D341Med (cell line): ENCODE measurements at places on chromosomes 1 and 21.

DNA sequence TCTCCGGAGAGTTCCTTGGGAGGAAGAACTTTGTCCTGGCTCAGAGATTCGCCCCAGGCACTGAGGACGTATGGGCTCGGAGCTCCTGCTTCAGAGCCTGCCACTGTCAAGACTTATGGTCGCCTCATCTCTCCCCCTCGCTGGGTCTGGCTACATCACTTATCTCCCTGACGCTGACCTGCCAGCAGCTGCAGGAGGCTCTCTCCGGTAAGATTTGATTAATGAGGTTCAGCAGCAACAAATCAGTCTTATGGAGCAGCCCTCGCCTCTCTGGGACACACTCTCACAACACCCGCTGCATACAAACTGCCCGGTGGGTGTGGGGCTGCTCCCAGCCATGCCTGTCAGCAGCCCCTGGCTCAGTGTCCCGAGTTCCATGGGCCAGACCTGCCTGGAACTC, 297.8 kb downstream of the RRAGC start:
- DNase-seq, result no peak

DNA sequence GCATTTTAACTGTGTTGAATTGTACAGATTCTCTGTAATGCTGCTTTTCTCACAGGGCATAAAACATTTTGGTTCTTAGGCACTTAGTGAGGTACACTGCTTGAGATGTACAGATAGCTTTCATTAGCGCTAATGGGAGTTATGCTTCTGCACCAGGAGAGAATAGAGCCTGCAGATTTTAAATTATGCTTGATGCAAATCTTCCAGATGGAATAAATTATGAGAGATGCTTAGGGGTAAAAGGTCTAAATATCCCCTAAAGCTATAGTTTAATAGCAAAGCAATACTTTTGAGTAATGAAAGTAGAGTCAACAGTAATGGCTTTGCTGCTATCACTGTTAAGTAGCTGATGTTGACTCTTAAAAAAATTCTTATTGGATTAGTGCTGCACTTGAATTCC, 248.9 kb downstream of the S1PR1 start:
- no peak for DNase-seq

DNA sequence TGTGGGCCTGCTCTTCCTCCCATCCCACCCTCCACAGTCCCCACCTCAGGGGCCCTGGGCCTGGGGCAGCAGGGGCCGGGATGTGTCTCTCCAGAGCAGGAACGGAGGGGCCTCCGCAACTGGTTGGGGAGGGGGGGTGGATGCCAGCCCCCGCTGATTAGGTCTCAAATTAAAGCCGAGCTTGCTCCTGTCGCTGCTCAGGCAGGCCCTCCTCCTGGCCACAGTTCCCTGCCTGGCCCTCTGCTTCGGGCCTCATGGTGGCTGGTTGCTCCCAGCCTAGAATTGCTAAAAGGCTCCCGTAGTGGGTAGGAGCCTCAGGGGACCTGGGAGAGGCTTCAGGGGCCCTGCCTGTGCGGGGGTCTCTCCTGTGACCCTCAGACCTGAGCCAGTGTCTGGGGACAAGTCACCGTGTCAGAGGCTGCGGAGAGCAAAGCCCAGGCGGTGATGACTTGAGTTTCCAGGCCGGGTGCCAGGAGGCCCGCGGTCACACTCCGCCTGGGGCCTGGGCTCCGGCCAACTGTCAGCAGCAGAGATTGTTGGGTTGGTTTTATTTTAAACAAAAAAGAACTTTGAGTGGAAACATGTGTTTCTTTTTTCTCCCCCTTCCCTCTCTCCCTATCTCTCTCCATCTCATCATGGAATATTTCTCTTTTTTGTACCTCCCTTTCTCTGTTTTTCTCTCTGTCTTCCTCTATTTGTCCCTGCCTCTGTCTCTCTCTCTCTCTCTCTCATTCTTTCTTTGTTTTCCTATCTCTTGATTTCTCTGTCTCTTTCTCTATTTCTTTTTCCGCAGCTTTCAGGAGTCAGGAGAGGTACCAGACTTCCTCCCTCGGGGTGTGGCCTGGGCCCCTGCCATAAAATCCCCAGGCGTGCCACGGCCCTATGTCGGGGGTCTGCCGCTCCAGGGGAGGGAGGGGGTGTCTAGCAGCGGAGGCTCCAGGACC, 20.0 kb upstream of the EPHA2 start:
- DNase-seq, result no peak

GRCh38 chr1:41915786-41916571, 2.7 kb downstream of the HIVEP3 start:
- DNase-seq, result no peak

DNA sequence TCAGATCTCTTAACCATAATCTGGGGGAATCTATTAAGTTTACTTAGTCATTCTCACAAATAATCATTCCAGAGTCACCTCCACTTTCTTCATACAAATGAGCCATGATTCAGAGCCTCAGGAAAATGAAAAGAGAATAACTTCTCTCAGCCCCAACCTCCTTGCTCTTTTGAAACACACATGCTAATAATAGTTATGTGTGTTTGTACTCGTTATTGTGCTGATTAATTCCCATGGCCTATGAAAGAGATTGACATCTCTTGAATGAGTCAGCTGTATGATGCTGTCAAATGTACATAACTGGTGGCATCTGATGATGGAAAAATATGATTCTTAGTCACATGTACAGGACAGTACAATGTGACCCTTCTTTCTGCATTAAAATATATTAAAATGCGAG, 41.5 kb downstream of the DTL start:
- no peak for DNase-seq

- no peak for DNase-seq
Measured at GRCh38 chr1:17941431-17942189, 166.0 kb upstream of the IGSF21 start.

DNA sequence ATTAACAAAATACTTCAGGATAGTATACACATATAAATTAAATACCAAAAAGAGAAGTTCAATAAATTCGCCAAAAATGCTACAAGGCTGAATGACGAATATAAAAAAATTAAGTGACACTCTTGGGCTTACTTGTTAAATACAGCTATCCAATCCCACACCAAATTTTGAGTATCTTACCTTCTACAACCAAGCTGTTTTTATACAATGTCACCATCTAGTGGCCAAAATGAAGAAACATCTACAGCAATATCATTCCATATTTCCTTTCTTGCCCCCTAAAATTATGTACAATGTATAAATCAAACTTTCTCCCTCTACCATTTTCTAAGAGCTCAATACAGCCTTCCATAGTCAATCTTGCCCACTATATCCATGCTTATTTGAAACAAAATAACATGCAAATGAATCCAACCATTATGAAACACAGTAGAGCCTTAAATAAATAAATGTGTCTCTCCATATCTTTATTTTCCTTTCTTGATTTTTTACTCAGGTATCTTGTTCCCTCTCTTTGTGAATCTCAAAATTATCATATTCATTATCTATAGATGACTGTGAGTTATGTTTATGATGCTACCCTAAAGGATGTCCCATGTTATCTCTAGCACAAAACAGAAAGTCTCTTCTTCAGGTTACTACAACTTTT, 86.3 kb downstream of the ACBD6 start:
- peak; percentile 50 for DNase-seq

DNA sequence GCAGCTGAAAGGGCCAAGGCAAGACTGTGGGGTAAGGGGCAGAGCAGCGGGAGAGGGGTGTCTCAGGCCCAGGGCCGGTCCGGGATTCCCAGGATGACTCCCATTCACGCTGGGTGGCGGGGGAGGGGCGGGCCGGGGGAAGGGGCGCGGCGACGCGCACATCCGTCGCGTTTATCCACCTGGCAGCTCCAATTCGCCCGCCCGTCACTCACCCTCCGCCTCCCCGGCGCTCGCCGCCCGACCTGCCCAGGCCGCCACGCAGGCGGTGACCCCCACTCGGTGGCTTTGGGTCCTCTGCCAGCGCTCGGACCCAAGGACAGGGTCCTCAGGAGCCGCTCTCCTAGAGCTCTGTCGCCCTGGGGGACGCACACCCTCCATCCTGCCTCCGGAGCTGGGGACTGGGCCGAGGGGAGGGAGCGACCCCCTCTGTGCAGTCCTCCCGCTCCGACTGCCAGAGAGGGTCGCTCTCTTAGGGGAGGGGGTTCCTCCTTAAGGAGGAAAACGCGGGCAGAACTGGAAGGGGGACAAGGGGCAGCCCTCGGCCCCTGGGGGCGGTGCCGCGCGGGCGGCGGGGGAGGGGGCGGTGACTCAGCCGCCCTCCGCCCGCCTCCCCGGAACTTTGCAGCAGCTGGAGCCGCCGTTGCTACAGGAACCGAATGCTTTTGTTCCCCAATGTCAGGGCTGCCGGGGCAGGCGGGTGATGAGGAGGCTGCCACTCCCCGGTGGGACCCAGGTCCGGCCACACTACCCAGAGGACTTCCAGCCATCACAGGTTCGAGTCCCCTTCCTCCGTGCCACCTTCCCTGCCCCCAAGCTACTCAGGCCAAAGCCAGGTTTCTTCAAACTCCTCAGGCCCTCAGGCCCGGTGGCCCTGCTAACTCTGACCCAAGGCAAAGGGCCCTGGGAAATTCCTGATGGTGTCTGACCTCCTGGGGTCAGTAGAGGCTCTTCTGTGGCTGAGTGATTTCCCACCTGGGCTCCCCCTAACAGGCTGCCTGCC, 3.4 kb downstream of the ADGRB2 start:
- DNase-seq, result peak; percentile 59

DNA sequence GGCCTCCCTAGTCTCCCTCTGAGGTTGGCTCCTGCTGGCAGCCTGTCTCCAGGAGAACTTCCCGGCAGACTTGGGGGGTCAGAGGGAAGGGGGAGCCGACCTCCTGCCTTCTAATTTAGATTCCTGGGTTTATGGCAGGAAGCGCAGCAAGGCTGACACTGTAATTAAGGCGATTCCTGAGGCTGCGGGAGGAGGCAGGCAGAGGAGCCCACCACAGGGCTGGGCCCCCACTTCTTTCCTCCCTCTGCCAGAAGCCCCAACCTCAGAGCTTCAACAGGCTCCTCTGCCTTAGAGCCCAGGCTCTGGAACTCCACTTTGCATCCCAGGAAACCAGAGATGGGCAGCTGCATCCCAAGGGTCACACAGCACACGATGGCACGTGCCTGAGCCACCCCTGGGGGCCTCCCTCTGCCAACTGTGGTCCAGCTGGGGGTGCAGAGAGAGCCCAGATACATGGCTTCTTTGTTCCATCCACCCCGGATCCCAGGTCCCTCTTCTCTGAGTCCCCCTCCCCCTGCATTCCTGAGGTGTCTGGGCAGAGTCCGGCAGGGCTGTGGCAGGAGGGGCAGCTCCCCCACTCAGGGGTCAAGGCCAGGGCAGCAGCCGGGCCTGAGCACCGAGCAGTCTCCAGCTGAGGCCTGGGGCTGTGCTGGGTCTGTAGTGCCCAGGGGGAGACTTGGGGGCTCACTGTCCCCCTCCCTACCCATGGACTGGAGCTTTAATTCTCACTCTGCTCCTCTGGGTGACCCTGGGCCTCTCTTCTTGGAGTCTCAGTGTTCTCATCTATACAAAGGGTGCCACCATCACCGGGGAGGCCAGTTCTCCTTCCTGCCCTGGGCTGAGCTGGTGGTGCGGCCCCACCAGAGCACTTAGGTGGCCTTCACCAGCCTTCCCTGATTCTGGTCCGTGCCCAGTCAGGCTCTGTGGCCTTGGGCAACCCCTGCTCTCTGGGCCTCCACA, 39.4 kb upstream of the FAM131C start:
- DNase-seq, result no peak

GRCh38 chr1:189708674-189709073, 769.0 kb downstream of the BRINP3 start:
- peak; percentile 45 for DNase-seq

- DNase-seq, result no peak
Measured at GRCh38 chr1:10881046-10881445, 84.6 kb upstream of the CASZ1 start.

DNA sequence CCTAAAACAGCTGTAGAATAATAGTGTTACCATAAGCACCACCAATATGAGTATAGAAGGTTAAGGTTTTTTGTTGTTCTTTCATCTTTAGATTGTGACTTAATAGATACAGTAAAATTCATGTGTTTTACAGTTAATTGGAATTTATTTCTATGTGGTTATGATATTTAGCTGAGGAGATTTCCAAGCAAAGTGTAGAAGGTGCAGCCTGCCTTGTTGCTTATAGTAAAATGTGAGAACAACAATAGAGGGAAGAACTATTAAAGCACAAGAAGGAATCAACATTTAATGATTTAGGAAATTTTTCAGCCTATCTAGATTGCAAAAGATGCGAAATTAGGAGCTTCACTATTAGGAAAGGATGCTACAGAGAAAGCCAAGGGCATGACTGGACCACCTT, 47.9 kb downstream of the DESI2 start:
- DNase-seq, result no peak

DNA sequence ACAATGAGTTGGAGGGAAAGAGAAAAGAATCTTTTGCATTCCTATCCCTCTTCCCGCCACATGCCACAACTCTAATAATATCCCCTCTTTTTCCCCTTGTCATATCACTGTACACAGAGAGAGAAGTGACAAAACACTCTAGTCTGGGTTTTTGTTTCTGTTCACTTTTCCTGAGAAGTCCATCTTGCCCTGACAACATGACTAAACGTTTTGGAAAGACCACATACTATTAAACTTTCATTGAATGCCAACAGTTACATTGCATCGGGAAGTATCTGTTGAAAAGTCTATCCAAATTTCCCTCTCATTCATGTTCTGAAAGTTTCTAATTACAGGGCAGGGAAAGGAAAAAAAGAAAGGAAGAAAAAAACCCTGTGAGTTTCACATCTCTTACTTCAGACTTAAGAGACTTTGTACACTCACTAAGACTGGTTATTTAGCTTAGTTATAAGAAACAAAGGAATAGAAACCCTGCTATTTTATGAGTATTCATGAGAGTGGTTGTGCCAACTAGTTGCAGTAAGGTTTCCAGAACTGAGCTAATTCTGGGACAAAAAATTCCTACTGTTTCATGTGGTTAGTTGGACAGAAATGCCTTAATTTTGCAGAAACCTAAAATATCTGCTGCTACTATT, 16.9 kb downstream of the PLA2G4A start:
- no peak for DNase-seq

DNA sequence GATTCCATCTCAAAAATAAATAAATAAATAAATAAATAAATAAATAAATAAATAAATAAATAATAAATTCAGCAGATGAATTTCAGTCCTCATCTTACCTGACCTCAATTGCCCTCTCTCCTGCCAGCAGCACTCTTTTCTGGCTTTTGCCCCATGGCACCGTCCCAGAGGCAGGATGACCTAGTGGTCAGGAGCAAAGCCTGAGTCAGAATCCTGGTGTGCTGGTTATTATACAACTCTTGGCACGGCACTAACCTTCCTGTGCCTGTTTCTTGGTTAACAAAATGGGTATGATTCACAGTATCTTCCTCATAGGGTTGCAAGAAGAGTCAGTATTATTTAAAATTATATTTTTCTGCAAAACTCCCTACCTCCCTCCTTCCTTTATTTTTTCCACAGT, 43.0 kb downstream of the NKAIN1 start:
- no peak for DNase-seq

- DNase-seq, result no peak
Measured at GRCh38 chr1:3919706-3920105, 19.6 kb upstream of the C1orf174 start.

GRCh38 chr1:190747704-190748103, 270.0 kb upstream of the BRINP3 start:
- no peak for DNase-seq

DNA sequence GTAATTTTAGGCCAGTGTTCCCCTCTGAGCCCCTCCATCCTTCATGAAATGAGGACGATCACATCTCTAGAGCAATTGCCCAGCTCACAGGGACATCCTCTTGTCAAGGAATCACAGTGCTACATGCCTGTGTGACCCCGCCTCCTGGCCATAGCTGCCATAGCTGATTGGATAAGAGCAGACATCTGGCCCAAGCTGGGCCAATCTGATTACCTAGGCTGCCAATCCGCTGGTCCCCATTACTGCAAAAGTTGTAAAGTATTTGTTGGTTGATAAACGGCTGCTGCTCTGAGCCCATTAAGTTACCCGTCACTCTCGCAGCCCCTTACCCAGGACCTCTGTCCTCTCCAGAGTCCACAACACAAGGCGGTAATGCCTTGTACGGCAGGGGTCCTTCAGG, 8.3 kb downstream of the NT5C1A start:
- DNase-seq, result no peak
